Hippocampal formation (tissue), 2 donors: ENCODE measurements at places on chromosomes 6 and 20.

- DNase-seq: no peak
These were observed 428.8 kb upstream of the ID4 start for GRCh38 chr6:19408331-19408730.

DNA sequence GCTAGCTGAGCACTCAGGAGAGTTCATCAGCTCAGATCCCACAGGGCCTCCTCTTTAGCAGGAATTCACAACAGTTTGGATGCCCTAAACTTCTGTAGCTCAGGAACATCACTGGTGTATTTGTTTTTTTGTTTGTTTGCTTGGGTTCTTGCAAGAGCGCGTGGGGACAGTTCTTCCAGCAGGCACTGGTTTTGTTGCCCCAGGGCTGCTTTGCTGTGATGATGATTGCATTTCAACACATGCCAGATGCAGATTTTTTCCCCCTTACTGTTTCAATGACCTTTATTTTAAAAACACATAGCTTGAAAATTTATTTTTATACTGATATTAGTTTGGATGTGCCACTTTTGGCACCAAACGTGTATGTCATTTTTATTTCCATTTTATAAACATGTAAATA lies 77.1 kb downstream of the DHX35 start:
- DNase-seq: no peak

DNA sequence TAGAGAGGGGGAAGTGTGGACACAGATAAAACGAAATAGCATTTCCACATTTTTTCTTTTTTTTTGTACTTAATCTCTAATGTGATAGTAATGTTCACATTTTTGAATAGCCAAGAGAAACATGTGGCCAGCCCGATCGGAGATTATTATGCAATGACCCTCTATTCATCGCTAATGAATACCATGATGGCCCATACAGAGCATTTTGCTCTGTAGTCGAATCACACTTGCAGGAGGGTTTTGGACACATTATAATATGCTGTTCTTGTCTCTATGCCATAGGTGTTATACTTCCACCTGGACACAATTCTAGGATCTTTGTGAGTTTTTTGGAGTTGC lies 60.1 kb downstream of the MTHFD1L start:
- DNase-seq: no peak

GRCh38 chr6:109118871-109119354 lies 23.6 kb downstream of the CEP57L1 start:
- no peak for DNase-seq

GRCh38 chr20:39630215-39630908 lies 668.2 kb downstream of the DHX35 start:
- no peak for DNase-seq

DNA sequence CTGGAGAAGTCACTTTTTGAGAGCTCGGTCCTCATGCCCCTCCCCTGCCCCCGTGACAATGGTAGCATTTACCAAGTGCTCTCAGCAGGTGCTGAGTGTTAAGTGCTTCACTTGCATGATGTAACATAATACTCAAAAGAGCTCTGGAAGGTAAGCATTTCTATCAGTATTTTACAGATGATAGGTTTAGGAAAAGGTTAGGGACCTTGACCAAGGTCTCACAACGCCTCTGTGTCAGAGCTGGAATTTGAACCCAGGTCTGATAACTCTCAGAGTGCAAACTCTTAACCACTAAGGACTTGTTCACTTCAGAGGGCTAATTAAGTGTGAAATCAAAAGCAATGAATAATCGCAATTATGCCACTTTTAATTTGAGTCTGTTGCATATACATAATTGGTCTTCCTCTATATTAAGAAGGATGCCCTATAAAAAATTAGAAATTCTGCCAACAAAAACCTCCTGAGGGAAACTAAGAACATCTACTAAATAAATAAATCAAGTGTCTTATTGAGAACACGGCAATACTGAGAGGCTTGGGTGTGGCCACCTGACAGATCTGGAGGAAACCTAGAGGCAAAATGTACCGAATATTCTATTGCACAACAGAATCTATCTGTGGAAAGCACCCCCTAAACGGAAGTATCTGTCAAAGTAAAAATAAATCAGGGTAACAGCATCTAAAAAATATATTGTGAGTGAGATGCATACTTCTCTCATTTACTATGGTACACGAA lies 109.8 kb downstream of the BACH2 start:
- DNase-seq: no peak

DNA sequence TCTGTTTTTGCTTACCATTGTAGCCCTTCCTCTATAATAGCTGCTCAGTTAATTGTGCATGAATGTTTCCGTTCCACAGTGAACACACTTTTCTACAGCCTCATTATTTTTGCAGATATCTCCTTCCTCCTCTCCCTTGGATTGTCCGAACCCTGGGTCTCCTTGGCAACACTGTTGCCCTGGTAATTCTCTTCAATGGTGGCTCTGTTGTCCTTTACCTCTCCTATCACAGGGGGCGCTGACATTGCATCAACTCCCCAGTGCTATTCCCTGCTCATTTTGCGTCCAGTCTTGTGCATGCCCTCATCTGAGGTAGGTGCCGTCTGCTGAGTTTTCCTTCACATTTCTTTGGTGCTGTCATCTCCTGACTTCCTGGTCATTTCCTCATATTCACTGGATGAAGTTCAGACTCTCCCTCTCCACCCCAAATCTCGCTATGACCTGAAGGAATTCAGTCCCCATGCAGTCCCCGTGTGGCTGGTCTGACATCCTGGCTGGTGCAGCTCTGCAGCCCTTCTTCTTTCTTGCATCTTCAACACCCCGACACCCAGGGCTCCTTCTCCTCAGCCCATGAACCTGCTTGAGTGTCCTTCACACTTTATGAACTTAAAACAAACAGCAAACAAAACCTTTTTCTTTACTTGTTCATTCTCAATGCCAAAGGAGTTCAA lies 21.1 kb downstream of the PHACTR2 start:
- DNase-seq: no peak

DNA sequence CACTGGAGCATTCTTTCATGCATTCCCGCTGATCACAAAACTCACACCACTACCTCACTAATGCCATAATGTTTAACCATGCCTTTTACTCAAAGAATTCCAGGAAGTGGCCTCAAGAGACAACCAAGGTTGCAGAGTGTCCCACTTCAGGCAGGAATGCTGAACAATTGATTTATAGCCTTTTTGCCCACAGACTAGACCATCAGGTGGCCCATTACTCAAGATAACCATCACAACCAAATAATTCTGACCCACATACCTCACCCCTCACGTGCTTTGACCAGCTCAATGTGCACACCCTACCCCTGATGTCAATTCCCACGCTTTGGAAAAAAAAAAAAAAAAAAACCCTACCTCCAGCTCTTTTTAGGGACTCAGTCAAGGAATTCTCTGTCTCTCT lies 220.6 kb upstream of the UFL1 start:
- DNase-seq: no peak
